ENCODE measurements at places on chromosomes 1 and 21.
A peak's percentile ranks its signal among the peaks of the same experiment; 100 is the strongest.

GRCh38 chr1:33047839-33048305 lies 11.2 kb upstream of the AK2 start:
- DNase-seq = no peak

GRCh38 chr1:206427291-206427690 lies 43.0 kb upstream of the IKBKE start:
- no peak for DNase-seq

- no peak for DNase-seq
Measured at GRCh38 chr1:192104852-192105251, 53.4 kb upstream of the RGS18 start.

DNA sequence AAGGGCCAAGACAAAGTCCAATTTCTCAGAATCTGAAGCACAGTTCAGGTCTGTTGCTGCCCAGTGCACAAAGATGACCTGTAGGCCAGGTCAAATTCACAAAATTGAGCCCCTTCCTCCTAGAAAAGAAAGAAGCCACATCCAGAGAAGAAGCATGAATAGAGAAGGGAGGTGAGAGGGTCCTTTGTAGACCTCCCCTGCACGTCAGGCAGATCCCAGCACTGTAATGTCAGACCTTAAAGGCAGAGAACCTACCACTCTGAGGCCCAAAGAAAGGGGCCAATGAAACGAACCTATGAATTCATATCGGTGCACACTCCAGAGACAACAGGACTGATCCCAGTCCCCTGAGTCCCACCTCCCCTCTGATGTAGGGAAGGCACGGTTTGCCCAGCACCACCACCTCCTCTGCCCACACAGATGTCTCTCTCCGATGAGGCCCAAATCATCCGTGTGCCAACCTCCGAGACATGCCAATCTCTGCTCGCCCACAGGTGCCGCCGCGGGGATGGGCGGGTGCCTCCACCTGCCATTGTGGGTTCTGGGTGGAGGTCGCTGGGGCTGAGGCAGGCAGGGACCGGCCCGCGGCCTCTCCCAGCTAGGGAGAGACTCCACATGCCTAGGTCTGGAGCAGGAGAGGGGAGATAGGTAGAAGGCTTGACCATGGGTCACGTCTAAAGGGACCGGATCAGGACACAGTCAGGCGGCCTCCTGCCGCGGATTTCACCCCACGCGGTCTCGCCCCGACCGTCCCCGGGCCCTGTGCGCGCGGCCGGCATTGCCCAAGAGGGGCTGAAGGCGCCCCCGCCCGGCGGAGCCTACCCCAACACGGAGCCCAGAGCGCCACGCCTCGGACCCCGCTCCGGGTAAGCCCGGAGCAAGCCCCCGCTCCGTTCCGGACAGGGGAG lies 42.1 kb downstream of the RRAGC start:
- no peak for DNase-seq

GRCh38 chr1:91201694-91202093 lies 179.9 kb upstream of the ZNF644 start:
- no peak for DNase-seq

GRCh38 chr1:89023026-89023425 lies 360 bp upstream of the GBP3 start:
- no peak for DNase-seq

DNA sequence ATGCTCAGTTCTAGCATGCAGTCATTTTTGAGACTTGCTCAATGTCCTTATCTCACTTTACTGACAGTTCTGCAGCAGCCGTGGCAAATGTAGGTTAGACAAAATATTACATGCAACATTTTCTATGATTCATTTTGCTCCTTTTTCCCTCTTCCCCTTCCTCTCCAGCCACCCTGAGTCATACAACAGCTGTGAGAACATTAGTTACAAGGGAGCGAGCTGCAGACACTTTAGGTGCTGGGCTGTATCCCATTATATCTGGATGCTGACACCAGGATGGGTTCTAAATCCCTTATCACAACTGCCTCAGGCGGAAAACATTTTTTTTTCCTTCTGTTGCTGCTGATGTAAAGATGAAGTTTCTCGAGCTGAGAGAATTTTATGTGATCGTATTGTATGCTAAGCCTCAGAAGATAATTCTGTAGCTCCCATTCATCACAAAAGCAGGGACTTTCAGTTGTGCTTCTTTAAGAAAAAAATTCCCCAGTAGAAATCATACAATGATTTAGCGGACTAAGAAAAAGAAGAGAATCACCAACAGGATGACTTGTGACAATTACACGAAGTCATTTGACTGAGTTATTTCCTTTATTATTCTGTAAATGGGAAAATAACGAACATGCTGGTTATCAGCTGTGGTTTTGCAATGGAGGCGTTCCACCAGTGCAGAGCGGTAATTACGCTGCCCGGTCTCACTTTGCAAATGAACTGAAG lies 345.0 kb downstream of the DISC1 start:
- DNase-seq = no peak

DNA sequence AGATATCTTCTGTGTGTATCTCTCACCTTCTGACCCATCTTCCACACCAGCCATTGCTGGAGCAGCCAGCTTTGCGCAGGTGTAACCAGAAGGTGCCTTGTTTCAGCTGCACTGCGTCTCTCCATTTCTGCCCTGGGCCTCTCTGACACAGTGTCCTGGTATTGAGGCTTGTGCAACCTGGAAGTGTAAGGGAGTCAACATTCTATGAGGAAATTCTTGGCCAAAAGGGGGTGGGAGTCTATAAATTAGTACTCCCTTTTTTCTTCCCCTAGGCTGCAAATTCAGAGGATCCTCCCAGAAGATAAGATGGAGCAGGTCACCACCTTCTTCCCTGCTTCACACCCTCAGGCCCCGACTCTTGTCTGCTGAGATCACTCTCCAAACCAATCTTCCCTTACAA lies 109.1 kb downstream of the MRPS6 start:
- no peak for DNase-seq

DNA sequence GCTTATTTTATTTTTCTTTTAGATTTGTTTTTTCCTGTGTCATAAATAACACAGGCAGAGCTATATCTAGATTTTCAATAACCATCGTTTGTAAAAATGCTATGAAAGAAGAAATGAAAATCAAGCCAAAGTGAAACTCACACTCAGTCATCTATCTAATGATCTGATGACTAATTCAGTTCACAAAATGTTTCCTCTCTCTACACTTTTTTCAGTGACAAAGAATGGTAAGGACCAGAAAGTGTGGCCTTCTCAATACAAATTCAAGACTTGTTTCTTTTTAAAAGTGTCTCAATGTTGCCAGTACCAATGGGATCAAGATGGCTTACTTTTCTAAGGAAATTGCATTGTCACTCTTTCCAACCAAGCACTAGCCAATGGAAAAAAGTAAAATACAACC lies 282.8 kb upstream of the PKN2 start:
- no peak for DNase-seq

DNA sequence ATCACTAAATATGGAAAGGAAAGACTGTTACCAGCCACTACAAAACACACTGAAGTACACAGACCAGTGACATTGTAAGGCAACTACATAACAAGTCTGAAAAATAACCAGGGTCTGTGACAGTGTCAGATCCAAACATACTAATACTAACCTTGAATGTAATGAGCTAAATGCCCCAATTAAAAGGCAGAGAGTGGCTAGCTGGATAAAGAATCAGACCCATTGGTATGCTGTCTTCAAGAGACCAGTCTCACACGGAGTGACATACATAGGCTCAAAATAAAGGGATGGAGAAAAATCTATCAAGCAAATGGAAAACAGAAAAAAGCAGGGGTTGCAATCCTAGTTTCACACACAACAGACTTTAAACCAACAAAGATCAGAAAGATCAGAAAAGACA lies 100.1 kb downstream of the MAGI3 start:
- DNase-seq = no peak

- DNase-seq = no peak
Measured at GRCh38 chr1:197435224-197435623, 167.2 kb downstream of the CRB1 start.

DNA sequence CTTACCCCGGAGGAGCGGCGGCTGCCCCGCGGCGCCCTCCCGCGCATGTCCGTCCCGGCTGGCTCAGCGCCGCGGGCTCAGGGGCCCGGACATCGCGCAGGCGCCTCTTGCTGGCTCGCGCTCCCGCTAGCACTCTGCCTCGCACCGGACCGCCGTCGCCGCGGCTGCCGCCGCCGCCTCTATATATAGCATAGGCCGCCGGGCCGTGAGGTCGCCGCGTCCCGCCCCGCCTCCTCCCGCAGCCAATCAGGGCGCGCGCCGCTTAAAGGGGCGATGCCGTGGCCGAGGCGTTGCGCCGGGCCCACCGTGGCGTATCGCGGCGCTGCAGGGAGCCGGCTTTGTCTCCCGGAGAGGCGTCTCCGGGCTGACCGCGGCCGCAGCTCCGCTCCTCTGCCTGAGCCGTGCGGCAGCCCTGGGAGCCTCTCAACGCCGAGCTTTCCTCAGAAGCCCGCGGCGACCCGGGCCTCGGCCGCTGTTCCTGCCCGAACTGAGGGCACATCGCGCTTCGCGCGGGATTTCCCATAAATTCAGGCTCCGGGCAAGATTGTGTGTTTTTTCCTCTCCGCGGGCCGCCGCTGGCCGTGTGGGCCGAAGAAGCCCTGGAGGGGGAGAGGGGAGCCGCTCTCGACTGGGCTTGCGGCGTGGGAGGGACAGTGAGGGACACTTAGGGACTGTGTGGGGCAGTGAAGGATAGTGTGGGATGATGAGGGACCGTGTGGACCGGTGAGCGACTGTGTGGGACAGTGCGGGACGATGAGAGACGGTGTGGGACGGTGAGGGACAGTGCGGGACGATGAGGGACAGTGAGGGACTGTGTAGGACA lies at the start of gene ERRFI1:
Gene ERRFI1, minus strand, starts transcription at position 157 of the 823 bp plus-strand sequence. CDS start 10,690 bp downstream, outside the sequence.
- peak; percentile 90 for DNase-seq

GRCh38 chr1:35644204-35644603 lies 2.9 kb upstream of the PSMB2 start:
- DNase-seq = no peak

All from activated CD8-positive, alpha-beta memory T cell treated with anti-CD3 and anti-CD28 coated beads, Interleukin-2, amount 50 U/mL, for 4 hours (primary cell).